Myocyte (in vitro differentiated cells): ENCODE measurements at places on chromosomes 3 and 15. TPM values are rescaled to one million over a fixed set of nuclear protein-coding genes. Genes with fewer than 3 reads are reported as not detected.
A peak's percentile ranks its signal among the peaks of the same experiment; 100 is the strongest.

GRCh38 chr15:96324192-96324895 lies 6.2 kb upstream of the NR2F2 start:
- no peak for DNase-seq

The TNFAIP8L3 gene
- total RNA-seq = 19.3 and 30.9 TPM in 2 replicates

The PLA2G4F gene
- not detected in 2 replicates for total RNA-seq

DNA sequence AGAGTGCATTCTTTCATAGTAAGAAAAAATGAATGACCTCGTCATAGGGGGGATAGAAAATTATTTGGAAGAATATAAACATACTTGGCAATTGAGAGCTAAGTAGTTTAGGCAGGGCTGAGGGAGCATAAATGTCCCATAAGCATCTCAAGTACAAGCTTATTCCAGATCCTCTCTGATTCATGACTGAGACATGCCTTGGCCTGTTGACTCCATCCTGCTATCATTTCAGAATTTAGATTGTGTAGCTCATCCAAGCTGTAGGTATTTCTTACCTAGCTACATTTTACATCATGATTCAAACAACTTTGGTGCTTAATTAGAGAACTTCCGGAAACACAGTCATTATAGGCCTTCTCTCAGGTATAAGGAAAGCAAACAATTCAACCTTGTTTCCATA lies 12.3 kb downstream of the POGLUT1 start:
- DNase-seq = no peak

- no peak for DNase-seq
Observed at GRCh38 chr3:86913160-86913559, 77.8 kb downstream of the VGLL3 start.

The ATP13A5 gene
- not detected in 2 replicates for total RNA-seq

DNA sequence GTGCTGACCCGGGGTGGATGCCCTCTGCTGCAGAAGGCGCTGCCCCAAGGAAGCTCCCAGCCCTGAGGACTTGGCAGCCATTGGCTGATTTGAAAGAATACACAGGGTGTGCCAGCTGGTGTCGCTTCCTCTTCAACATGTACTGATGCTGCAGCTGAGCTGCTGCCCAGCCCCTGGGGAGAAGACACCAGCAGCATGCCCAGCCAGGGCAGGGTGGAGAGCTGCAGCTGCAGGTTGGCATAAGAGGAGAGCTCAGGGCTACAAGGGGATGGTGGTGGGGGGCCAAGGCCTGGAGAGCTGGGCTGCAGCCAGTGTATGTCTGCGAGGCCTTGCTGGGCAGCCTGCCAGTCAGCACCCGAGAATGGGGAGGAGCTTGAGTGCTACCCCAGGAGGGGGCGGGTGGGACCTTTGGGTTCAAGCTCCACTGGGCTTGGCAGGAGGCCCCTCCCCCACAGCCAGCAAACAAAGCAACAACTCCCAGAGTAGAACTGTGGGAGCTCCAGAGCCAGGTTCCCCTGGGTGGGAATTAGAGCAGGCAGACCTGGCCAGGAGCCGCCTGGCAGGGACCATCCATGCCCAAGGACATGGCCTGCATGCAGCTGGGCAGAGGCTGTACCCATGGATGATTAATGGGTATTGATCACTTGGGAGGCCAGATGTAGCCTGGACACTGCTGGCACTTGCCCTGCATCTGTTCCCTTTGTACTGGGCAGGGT lies 9.2 kb upstream of the SEMA4B start:
- DNase-seq = peak; percentile 18

The PIGZ gene
- 1.9 and 3.1 TPM in 2 replicates for total RNA-seq

DNA sequence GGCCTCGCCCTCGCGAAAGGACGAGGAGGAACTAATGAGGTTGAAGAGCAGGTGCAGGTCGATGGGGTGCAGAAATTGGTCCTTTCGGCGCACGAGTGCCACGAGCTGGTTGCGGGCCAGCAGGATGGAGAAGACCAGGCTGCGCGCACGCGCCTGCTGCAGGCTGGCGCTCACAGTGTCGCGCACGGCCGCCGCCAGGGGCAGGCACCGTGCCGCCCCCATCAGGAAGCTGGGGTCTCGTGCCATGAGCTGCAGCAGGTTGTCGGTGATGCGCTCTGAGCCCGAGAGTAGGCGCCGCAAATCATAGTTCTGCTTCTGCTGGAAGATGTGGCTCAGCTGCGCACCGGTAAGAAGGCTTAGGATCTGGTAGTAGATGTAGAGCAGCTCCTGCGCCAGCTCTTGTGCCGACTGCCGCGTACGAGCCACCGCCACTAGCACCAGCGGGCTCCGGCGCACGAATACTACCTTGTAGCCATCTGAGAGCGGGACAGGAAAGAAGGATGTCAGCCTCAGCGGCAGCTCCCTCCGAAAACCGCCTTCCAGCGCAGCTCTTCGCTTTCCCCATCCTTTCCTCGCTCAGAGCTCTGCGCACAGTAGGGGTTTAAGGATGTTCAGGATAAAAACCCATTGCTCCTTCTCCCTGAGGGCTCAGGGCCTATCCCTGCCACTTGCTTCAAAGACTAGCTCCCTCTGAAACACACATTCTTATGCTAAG lies 6.9 kb upstream of the MST1R start:
- DNase-seq = no peak

- no peak for DNase-seq
Observed at GRCh38 chr3:78979028-78979427, 788.8 kb downstream of the ROBO1 start.
